ENCODE measurements at places on chromosomes 5 and 9.

DNA sequence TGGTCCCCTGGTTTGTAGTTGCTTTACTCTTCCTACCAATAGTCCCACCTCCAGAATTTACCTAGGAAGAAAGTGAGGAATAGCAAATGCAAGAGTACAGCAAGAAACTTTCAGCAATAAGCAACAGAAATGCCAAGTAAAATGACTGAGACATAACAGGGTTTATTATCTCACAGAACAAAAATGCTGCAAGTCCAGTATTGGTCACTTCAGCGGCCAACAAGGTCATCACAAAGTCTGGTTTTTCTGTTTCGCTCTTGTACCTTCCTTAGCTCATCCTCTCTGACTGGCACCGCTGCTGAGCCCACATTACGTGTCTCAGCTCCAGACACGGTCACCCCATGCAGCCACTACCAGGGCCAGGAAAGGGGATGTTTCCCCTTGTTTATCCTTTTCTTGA is 82.7 kb downstream of the RFK start:
- no peak for DNase-seq

DNA sequence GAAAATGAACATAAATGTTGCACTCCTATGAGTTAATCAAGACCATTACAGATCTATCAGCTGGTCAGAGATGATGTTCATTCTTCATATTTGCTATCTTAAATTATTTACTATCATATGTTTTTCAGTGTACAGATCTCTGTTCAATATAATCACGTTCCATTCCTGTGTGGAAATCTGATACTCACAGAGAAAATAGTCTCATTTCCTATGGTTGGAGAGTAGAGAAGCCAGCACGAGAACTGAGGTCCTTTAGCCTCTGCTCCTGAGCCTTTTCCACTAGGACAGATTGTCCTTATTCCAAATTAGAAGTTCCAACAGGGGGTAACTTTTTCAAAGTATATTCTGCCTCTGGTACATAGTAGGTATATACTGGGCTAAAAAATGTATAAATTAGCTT is 29.2 kb downstream of the UGCG start:
- no peak for DNase-seq

DNA sequence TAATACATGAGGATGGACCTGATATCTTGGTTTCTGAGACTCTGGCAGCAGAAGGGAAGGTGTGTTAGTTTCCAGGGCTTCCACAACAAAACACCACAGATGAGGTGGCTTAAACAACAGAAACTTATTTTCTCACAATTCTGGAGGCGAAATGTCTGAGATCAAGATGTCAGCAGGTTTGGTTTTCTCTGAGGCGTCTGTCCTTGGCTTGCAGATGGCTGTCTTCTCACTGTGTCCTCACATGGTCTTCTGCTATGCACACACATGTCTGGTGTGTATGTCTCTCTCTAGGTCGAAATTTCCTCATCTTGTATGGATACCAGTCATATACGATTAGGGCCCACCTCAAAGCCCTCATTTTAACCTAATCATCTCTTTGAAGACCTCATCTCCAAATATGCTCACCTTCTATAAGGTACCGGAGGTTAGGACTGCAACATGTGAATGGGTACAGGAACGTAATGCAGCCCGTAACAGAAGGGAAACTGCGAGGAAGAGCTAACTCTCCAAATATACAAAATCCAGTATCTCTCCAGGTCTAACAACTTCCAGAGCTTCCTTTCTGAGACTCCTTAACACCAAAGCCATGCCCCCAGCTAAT is 139.8 kb upstream of the SMARCA2 start:
- DNase-seq, result no peak

GRCh38 chr5:6750142-6750840 is 37.1 kb downstream of the TENT4A start:
- no peak for DNase-seq

DNA sequence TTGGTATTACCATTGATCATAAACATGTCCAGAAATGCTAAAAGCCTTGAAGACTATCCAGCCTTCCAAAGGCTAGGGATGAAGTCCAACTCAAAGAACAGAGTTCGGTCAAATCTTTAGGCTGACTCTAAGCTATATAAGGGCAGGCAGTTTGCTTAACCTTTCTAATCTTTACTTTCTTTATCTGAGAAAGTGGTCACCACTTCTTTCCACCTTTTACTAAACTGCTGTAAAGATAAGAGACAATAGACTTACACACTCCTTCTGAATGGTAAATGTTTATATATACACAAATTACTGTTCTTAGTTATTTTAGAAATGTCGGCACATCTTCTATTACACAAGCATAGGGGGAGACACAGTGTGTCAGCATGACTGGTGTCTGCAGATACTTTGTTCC is 100.4 kb downstream of the NREP start:
- no peak for DNase-seq

GRCh38 chr5:54440456-54440893 is 15.0 kb upstream of the HSPB3 start:
- DNase-seq, result no peak

DNA sequence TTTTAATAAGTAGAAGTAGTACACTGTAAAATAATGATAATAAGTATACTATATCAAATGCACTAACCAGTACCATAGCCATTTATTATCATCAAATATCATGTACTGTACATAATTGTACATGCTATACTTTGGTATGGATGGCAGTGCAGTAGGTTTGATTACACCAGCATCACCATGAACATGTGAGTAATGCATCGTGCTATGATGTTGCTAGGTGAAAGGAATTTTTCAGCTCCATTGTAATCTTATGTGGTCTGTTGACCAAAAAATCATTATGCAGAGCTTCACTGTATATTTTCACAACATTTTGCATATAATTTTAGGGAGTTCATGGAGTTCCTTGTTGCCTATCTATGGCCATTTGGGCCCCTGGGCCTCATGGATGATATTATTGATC is 72.2 kb upstream of the HMHB1 start:
- no peak for DNase-seq

DNA sequence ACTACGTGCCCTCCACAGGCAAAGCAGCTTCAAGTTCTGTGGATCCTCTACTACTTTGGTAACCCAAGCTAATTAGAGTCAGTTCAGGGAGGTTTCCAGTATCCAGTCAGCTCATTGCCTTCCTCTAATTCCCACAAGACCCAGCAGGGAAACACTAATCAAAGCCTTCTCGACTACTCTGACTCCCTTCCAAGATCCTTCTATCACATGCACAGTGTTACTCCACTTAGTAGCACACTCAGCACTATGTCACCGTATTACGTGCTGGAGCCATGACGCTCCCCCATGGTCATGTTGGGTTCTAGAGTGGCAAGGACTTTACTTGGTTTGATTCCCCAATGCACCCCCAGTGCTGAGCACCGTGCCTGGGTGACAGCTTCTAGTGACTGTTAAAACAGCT is 53.0 kb downstream of the DCP2 start:
- no peak for DNase-seq

- no peak for DNase-seq
Measured at GRCh38 chr5:139825690-139826089, 30.1 kb downstream of the PSD2 start.

DNA sequence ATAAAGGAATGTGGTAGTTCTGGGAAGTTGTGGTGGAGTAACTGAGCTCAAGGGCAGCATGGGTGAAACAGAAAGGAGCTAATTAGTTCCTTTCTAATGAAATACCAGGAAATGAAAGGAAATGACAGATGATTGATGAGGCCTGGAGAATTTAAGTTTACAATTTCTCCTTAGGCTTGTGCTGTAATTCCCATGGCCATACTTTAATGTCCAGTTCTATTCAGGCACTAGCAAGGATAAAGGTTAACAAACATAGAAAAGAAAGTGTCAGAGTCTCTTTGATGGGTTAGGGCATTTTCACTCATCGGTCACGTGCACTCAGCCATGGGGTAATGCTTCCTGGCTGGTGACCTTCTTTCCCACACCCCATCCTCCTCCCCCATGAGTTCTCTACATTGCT is 70.3 kb downstream of the CTSL start:
- DNase-seq, result no peak

GRCh38 chr5:1666812-1667588 is 132.6 kb downstream of the MRPL36 start:
- DNase-seq, result peak; percentile 55

- no peak for DNase-seq
Measured at GRCh38 chr9:128575469-128575868, 23.1 kb downstream of the SPTAN1 start.

DNA sequence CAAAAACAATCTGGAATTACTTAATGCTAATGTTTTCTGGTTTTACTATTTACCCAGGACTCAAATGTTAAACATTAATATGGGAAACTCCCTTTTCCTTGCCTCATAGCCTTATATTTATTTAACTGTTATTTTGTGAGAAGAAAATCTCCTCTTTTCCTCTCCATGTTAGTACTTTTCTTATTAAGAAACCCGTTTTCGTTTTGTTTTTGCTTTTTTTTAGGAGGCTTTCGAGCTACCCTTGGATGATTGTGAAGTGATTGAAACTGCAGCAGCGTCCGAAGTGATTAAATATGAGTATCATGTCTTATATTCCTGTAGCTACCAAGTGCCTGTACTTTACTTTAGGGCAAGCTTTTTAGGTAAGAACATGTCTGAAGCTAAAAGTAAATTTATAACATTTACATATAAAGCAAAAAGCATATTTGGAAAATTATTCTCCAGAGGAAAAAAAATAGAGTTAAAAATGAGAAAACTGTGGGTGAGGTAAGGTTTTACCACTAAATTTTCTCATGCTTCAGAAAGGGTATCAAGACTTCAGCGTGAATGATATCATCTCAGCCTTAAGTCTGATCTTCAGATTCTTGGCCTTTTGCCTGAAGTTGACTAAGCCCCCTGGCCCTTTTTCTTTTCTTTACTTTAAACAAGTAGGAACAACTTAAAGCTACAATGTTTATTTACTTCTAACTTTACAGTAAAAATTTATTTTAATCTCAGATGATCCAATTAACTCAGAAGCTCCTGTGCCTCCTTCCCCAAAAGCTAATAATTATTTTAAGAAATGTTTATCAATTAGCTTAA is 113.8 kb downstream of the RPS23 start:
- DNase-seq, result no peak

GRCh38 chr5:178304761-178305645 is 72.4 kb upstream of the PHYKPL start:
- no peak for DNase-seq

DNA sequence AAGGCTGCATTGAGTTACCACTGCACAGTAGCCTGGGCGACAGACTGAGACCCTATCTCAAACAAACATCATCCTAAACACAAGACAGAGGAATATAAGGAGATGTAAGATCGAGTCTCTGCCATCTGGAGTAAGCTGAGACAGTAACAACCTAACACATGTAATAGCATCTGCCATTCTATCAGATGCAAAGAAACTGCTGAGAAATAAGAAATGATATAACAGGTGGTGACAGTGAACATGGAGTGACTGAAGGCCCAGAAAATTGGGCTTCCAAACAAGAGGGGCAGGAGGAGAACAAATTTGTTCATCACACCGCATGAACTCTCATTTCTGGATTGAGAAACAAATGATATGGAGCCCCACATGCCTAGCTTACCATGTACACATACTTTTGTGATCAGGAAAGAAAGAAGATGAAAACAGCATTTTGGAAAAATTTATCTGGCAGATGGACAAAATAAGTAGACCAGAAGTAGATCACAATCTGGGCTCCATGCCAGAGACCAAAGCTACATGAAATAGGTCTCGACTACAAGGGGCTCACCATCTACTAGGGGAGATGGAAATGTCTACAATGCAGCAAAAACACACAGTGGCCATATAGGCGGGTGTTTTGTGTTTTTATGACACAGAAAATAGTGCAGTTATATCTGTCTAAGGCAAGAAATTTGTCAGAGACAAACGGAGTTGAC is 45.5 kb downstream of the ECPAS start:
- no peak for DNase-seq

DNA sequence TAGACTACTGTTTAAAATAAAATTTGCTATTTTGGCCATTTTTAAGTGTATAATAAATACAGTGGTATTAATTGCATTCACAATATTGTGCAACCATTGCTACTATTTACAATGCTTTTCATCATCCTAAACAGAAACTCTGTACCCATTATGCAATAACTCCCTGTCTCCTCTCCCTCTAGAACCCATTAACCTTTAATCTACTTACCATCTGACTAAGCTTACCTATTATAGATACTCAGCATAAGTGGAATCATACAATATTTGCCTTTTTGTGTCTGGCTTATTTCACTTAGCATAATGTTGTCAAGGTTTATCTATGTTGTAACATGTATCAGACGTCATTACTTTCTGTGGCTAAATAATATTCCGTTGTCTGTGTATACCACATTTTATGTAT is 25.9 kb downstream of the CD14 start:
- DNase-seq, result no peak

DNA sequence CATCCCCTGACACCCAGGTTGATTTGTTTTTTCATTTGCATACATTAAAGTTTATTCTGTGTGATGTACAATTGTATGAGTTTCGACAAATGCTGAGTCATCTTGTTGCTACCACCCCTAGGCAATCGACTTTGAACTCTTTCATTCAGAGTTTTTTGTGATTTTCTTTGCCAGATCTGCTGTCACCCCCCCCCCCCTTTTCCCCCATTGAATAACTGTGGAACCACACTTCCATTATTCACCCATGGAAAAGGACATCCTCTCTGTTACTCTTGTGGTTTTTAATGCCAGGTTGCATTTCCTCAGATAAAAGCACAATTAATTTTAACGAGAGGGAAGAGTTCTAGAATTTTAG is 13.7 kb upstream of the FAM120AOS start:
- DNase-seq, result no peak

DNA sequence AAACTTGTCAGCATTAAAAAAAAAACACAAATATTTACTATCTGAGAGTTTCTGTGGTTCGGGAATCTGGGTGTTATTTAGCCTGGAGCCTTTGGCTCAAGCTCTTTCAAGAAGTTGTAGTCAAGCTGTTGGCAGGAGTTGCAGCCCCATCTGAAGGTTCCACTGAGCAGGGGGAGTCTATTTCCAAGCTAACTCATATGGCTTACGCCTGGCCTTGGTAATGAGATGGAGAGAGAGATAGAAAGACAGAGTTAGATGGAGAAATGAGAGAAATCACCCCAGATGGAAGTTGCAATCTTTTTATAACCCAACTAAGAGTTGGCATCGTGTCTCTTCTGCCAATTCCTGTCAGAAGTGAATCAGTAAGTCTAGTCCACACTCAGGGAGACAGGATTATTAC is 1075.2 kb upstream of the SEMA6A start:
- no peak for DNase-seq

- no peak for DNase-seq
Measured at GRCh38 chr5:56105511-56106291, 110.9 kb upstream of the IL6ST start.

- no peak for DNase-seq
Measured at GRCh38 chr9:91676046-91676445, 252.4 kb upstream of the NFIL3 start.

GRCh38 chr9:73153793-73154227 is 2.1 kb downstream of the ANXA1 start:
- DNase-seq, result no peak

DNA sequence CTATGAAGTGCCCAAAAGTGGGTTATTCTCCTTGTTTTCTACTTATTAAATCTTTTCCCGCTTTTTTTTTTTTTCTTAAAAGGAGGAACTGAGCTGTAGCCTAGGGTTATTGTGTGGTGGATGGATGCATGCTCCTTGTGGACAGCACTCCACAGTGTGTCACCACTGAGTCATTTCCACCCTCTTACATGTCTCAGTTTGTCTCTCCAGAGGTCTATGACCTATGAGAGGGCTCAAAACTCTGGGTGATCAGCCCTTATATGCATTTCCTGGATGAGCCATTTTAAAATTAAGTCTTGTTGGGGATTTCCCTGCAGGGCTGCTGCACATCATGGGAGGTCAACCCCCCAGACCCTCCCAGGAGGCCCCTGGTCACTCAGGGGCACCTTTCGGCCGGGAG is 102.2 kb upstream of the MOCS2 start:
- no peak for DNase-seq

Data from stimulated activated CD4-positive, alpha-beta T cell treated with anti-CD3 and anti-CD28 coated beads, Interleukin-15, amount 100 ng/mL, for 24 hours (primary cell).